CD4-positive, alpha-beta T cell (primary cell): ENCODE measurements at places on chromosomes 11 and 22.

DNA sequence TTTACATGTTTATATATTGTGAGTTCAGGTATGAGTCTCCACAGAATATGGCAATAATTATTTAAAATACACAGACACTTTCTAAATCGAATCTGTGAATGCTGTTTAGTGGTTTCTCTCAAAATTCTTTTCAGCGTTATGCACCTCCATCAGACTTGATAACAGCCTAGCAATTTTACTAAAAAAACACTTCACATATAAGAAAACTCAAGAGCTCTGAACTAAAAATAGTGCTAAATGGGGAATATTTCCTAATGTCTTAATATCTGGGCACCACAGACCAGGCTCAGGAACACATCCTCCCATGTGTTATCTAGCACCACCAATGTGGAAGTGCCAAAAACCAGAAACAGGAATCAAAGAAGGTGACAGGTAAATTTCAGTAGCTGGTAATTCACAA is 47.9 kb downstream of the ARHGAP32 start:
- DNase-seq: no peak

DNA sequence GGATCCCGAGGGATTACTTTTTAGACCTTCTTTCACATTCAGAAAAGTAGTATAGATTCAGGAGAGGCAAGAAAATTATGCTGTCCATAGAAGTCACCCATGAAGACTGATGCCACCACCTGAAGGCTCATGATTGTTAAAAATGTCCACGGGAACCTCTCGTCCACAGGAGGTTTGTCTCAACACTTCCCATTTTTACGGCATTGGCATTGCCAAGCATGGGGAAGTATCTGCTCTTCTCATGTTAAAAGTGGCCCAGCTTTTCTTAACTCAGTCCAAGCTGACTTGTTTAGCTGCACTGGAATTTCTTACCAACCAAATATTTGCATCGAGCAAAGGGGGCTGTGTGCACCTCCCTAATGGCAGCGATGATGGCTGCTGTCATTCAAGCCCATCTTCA is 9.6 kb downstream of the CDPF1 start:
- no peak for DNase-seq

DNA sequence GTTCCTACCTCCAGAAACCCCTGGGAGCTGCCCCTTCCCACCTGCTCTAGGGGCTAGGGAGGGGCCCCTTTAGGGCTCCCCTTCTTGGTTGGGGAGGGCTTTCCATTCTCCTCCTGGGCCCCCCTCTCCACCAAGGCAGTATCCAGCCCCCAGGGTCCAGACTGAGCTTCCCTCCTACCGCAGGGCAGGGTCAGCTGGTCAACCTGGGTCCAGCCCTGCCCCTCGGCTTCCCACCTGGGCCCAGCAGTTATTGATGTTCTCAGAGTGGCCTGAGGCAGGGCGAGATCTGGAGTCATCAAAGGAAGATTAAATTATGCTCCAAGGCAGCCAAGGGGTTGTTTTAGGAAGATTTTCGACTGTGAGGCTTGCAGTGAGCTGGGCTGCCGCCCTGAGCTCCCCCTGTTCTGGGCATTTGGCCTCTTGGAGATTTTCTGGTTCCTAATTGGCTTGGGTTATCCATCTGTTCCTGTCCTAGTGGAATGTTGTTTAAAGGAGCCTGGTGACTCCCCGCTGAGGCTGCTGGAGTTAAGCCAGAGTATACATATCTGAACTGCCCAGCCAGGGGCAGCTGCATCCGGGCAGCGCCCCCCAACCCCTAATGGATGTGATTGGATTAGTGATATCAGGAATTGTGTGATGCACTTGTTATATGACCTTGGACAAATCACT is 1.8 kb upstream of the SLC22A8 start:
- no peak for DNase-seq

GRCh38 chr11:90639461-90639993 is 416.7 kb upstream of the CHORDC1 start:
- no peak for DNase-seq

GRCh38 chr11:60367009-60367408 is 11.3 kb upstream of the MS4A7 start:
- no peak for DNase-seq

GRCh38 chr22:49185312-49185969 is 642.2 kb downstream of the BRD1 start:
- no peak for DNase-seq

DNA sequence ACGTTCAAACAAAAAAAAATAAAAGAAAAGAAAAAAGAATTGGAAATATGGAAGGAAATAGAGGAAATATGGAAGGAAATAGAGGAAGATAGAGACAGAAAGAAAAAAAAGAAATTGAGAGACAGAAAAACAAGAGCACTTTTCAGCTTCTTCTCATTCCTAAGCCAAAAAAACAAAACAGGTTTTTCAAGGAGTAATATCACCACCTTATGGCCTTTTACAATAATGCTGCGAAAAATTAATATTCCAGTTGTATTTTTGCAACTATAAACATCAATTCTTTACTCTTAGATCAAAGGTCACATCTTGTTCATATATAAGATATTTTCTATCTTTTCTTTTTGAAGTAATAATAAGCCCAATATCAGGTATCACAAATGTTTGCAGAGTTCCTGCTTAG is 328.3 kb downstream of the FAT3 start:
- DNase-seq: no peak

GRCh38 chr11:41267451-41267850 is 192.0 kb downstream of the LRRC4C start:
- no peak for DNase-seq

DNA sequence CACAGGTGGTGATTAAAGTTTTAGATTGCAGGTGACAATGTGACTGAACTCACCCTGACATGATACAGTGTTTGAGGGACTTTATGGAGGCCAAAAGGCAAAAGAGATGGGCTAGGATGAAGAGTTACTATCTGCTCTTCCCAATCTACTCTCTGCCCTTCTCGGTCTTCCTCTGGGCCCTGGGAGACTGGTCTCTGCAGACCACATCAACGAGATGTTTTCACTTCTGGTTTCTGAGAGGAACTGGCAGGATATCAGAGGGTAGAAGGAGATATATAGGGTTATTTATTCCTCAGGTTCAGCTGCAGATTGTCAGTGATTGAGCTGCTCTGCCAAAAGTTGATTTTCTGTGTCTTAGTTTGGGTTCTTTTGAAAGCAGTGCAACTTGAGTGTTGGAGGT is 32.4 kb upstream of the CD44 start:
- DNase-seq: no peak

DNA sequence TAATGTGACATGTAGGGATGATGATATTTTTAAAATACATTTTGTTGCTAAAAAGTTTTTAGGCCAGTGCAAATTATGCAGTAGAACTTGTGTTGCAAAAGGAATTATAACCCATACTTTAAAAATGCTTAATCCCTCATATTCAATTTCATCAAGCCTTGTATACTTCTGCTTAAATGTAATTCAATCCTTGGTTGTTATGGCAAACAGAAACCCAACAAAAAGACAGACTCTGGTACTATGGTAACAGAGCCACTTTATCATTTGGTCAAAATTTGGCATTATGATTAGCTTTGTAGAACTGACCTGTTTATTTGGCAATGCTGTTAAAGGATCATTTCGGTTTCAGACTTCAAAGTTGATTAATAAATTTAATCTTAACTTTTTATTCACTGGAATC is 284.8 kb downstream of the TMEM135 start:
- DNase-seq: no peak

DNA sequence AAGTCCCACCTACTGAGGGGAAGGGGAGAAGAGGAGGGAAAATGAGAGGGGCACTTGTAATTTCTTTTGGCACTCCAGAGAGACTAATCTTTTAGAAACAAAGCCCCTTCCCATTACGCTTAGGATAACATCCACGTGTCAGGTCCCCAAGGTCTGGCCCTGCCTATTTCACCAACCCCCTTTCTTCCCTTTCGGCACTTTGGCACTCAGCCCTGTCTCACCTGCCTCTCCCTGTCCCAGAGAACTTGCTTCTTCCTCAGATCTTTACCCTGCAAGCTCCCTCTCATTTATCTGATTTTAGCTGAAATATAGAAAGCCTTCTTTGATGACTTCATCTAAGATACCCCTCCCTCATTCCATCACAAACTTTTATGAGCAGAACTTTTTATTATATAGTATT is 55.5 kb downstream of the RASSF10 start:
- no peak for DNase-seq

GRCh38 chr11:42337786-42338455 is 878.5 kb upstream of the LRRC4C start:
- no peak for DNase-seq

DNA sequence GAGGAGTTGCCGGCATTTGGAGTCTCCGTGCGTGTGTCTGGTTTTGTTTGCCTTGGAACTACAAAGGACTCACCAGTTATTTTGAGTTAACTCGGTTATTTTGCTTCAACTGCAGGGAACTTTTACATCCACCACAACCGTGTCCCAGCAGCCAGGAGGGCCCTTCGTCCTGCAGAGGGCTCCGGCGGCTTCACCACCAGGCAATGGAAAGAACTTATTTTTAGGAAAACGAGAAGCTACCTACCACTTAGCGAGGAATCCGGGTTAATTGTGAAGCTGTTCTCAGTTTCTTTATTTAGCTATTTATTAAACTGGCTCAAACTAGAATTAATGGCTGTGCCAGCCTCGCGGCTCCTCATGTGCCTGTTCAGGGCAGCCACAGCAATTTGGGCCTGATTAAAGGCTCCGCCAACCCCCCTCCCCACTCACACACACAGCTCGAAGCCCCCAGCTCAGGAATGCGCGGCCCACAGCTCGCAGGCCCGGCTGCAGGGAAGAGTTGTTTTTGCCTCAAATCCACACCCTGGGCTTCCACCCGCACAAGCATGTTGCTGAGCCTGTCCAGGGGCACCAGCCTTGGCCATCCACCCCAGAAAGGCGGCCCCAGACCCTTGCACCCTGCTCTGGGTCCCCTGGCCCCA is 55.9 kb upstream of the FGF3 start:
- DNase-seq: no peak

DNA sequence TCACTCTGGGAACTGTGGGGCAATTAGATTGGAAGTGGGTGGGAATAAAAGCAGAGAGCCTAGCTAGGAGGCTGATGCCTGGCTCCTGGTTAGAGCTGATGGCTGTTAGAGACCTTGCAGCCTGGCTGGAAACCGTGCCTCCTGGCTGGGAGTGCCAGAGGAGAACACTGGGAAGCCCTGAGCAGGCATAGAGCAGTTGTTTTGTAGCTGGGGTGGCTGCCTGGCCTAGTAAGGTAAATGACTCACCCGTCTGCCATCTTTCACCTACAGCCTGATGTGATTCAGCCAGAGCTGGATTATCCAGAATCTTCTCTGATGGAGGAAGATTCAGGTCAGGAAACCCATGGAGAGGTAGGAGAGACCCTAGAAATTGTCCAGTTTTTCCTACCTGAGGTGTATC is 6.1 kb downstream of the UQCR10 start:
- no peak for DNase-seq
